Smooth muscle cell of the pulmonary artery (primary cell): ENCODE measurements at places on chromosomes 1 and 21. TPM values are rescaled to one million over a fixed set of nuclear protein-coding genes. Genes with fewer than 3 reads are reported as not detected.

Gene SLC1A7
- total RNA-seq: 0.52 and 1.1 TPM in 2 replicates

Gene HTR6
- 0.07 TPM in 1 of 2 replicates, not detected in the other for total RNA-seq

Gene TTLL10
- not detected in 2 replicates for total RNA-seq

Gene ATF6
- total RNA-seq: 29.1 and 30.9 TPM in 2 replicates
